GM23338 (cell line): ENCODE measurements at places on chromosomes 1 and 21.

DNA sequence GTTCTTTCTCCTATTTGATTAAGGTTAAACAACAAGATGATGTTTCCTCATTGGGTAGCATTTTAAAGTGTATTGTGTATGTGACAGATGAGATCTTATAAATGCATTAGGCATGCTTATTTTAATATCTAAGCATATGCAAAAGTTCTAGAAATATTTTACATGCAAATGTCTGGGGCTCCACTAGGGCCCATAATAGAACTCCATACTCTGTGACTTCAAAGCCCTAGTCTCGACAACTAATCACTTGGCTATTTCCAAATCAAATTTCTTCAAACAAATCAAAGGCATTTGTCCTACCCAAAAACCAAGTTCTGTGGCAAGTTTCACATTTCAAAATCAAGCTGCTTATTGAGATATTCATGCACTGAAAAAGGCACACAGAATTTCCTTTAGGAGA, 385.6 kb upstream of the ST6GALNAC5 start:
- H3K27me3 ChIP-seq, result no peaks in the 10 kb centered on the region
- no peak overlapping the region for H3K27ac ChIP-seq
- H3K4me3 ChIP-seq, result no peak overlapping the region
- no peaks in the 10 kb centered on the region for H3K4me1 ChIP-seq
- no peak for DNase-seq
- no peaks in the 10 kb centered on the region for H3K36me3 ChIP-seq

- no peak overlapping the region for H3K27ac ChIP-seq
- H3K36me3 ChIP-seq, result no peaks in the 10 kb centered on the region
- DNase-seq, result no peak
These were observed 18.6 kb upstream of the POU2F1 start for GRCh38 chr1:167202049-167202448.

GRCh38 chr21:27045281-27045985, 78.5 kb upstream of the ADAMTS5 start:
- H3K27me3 ChIP-seq, result no peaks in the 10 kb centered on the region
- no peak overlapping the region for H3K27ac ChIP-seq
- no peaks in the 10 kb centered on the region for H3K4me1 ChIP-seq
- no peak for DNase-seq

- H3K27ac ChIP-seq, result no peak overlapping the region
- H3K36me3 ChIP-seq, result no peaks in the 10 kb centered on the region
- H3K4me3 ChIP-seq, result no peak overlapping the region
- DNase-seq, result no peak
These were observed 399.3 kb downstream of the AJAP1 start for GRCh38 chr1:5053744-5054143.

- H3K27ac ChIP-seq, result no peak overlapping the region
- DNase-seq, result no peak
- H3K4me3 ChIP-seq, result no peak overlapping the region
- peaks cover 20% of the 10 kb centered on the region for H3K27me3 ChIP-seq
- no peaks in the 10 kb centered on the region for H3K36me3 ChIP-seq
- H3K4me1 ChIP-seq, result peaks cover 13% of the 10 kb centered on the region
These were observed 59.5 kb upstream of the ADARB1 start for GRCh38 chr21:45014747-45015468.

DNA sequence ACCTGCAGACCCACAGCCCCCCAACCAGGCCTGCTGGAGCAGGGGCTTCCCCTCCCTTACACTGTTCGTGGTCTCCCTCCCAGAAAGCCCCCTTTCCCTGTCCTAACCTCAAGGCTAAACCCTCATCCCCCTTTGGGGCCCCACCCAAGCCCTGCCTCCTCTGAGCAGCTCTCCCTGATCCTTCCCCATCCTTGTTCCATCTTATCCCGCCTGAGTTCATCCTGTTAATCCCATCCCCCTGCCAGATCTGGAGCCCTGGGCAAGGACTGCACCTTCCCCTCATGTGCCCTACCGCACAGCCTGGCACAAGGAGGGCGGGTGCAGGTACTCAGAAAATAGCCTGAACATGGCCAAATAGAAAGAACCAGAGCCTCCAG, 6.9 kb upstream of the TNNT2 start:
- no peak for DNase-seq
- no peaks in the 10 kb centered on the region for H3K36me3 ChIP-seq
- no peaks in the 10 kb centered on the region for H3K27me3 ChIP-seq
- H3K4me1 ChIP-seq, result no peaks in the 10 kb centered on the region; the same call in 1 of the 2 replicates
- no peak overlapping the region for H3K27ac ChIP-seq
